Endothelial cell (in vitro differentiated cells): ENCODE measurements at places on chromosomes 1 and 21.

DNA sequence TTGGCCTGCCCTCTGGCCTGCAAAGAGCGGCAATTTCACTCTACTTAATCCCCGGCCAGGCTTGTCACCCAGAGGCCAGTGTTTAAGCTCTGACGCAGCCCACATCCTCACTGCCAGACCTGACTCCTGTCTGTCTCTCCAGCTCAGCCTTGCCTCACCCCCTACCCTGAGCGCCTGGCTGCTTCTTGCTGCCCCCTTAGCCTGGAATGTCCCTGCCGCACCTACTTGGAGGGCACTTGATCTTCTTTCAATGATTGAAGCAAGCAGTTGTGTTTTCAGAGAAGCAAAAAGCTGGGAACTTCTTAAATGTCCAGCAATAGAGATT is 87.4 kb upstream of the ZBTB40 start:
- DNase-seq = no peak

DNA sequence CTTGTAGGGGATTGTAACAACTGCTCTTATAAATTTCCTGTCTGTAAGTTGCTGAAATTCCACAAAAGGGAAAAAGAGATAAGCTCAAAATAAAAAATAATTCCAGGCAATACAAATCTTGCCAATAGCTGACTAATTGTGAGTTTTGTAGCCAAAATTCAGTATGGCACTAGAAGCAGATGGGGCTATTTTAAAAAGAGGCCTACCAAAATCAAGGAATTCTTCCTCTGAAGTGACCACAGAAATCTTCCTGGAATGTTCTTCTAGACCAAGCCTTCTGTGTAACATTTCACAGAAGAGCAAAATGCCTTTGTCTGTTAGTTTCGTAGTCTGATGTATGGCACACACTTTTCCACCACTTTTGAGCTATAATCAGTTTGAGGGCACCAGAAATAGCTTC is 127.6 kb downstream of the CYYR1 start:
- no peak for DNase-seq

DNA sequence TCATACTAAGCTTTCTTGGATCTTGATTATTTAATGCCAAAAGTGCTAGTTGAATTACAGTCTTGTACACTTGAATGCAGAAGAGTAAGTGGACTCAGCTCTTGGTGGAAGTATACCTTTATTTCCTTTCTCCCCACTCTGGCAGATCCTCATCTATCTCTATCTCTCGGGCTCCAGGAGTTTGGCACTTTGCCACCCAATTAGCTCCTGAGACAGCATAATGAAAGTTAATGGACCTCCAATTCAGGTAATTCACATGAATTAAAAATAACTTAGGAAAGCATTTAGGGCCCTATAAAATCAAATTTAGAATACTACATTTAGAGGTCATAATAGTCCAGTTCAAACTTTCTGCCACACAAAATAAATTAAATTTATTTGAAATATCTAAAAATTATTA is 67.4 kb downstream of the OLFM3 start:
- DNase-seq = no peak

DNA sequence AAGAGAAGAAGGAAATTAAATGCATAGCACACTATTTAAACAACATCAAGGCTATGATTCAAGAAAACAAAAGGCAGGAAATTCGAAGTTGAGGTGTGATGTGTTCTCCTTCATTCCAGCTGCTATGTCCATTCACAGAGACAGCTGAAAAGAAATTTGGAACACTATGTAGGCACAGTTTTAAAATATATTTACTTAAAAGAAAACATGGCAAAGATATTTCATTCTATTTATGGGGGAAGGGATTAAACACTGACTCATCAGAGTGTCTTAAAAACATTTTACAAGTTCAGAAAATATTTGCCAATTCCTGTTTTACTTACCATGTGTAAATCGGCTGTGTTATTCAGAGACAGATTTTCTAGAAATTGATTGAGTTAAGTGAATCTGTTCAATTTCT is 39.4 kb upstream of the NGF start:
- DNase-seq = no peak

GRCh38 chr21:14725219-14725618 is 179.1 kb upstream of the SAMSN1 start:
- DNase-seq = no peak

- peak; percentile 29 for DNase-seq
These were observed at the start of gene SV2A for GRCh38 chr1:149917571-149918144. Gene SV2A (minus strand): TSS chr1:149917844. CDS start chr1:149913840, 4,004 bp downstream.

DNA sequence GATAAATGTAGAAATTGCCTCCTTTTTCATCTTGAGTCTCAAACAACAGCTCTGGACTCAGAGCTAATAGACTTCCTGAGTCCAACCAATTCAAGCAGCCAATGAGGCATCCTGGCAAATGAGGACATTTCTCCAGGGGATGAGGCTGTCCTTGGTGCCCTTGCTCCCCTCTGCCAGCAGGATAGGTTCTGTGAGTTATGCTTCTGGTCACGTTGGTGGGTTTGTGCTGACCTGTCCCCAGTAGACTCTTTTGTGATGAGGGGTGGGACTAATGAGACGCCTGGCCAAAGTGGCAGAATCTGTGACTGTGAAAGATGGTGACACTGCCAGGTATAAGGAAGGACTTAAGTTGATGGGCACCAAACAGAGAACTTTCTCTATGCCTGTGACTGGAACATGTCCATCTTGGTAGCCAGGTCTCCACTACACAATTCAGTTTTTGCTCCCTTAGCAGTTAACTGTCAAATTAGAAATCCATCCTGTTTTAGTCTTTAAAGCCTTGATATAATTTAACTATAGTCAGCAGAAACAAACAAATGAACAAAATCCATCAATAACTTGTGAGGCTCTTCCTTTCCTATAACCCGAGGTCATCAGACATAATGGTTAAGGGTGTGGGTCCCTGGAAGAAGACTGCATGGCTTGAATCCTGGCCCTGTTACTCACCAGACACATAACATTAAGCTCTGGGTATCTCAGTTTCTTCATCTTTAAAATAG is 35.7 kb upstream of the THEM4 start:
- DNase-seq = no peak

GRCh38 chr1:33302325-33302724 is 18.6 kb downstream of the A3GALT2 start:
- DNase-seq = no peak

GRCh38 chr1:71294178-71294577 is 213.3 kb upstream of the ZRANB2 start:
- DNase-seq = no peak

GRCh38 chr21:32193098-32193465 is 85.8 kb downstream of the MIS18A start:
- DNase-seq = no peak

- no peak for DNase-seq
These were observed 543.0 kb upstream of the B3GALT2 start for GRCh38 chr1:193729429-193729828.
